ENCODE measurements at places on chromosomes 7 and 10. TPM values are rescaled to one million over a fixed set of nuclear protein-coding genes. Genes with fewer than 3 reads are reported as not detected.

ZNF425 gene
- 0.97 TPM for total RNA-seq

HHEX gene
- 46.3 TPM for total RNA-seq

SMNDC1 gene
- total RNA-seq, result 15.3 TPM

ITPRID1 gene
- total RNA-seq, result not detected

DPYSL4 gene
- 0.38 TPM for total RNA-seq

HELLS gene
- total RNA-seq, result 84.6 TPM

DNA sequence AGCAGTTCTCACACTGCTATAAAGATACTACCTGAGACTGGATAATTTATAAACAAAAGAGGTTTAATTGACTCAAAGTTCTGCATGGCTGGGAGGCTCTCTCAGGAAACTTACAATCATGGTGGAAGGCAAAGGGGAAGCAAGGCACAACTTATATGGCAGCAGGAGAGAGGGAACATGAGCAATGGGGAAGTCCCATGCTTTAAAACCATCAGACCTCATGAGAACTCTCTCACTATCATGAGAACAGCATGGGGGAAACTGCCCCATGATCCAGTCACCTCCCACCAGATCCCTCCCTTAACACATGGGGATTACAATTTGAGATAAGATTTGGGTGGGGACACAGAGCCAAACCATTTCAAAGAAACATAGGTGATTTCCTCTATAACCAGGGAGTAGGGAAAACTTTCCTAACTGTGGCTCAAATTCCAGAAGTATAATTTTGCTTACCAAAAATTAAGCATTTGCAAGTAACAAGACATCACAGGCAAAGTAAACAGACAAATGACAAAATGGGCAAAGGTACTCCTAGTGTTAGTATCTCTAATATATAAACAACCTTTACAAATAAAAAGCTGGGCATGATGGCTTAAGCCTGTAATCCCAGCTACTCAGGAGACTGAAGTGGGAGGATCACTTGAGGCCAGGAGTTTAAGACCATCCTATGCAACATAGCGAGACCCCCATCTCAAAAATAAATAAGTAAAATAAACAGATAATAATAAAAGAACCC is 88.0 kb downstream of the KBTBD2 start:
- H3K4me3 ChIP-seq, result no peak overlapping the region
- H3K27me3 ChIP-seq, result no peaks in the 10 kb centered on the region
- no peaks in the 10 kb centered on the region for H3K4me1 ChIP-seq
- DNase-seq, result no peak

GRCh38 chr7:37153376-37153775 is 295.3 kb downstream of the ELMO1 start:
- H3K4me3 ChIP-seq, result no peak overlapping the region
- no peaks in the 10 kb centered on the region for H3K27me3 ChIP-seq
- no peaks in the 10 kb centered on the region for H3K36me3 ChIP-seq

DNA sequence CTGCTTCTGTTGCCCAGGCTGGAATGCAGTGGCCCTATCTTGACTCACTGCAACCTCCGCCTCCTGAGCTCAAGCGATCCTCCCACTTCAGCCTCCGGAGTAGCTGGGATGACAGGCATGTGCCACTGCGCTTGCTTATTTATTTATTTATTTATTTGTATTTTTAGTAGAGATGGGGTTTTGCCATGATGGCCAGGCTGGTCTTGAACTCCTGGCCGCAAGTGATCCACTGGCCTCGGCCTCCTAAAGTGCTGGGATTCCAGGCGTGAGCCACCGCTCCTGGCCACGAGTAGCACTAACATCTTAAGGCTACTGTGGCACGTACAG is 70.9 kb downstream of the CARD11 start:
- no peak overlapping the region for H3K27ac ChIP-seq
- H3K36me3 ChIP-seq, result no peaks in the 10 kb centered on the region
- no peak overlapping the region for H3K4me3 ChIP-seq
- no peaks in the 10 kb centered on the region for H3K4me1 ChIP-seq

DNA sequence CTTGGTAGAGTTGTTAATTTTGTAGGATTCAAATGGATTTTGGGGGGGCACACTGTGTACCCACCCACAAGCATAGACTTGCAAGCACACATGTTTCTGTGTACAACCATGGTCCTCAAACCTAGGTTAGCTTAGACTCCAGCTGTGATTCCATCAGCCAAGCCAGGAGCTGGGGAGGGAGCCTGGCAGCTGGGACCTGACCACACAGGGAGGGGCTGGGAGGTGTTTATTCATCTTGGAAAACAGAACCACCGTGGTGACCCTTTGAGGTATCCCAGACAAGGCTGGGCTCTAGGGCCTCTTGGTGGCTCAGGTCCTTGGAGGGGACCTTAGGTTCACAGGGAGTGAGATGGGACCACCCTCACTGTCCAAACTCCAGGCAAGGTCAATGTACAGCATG is 410.3 kb downstream of the NEBL start:
- H3K4me3 ChIP-seq, result no peak overlapping the region
- no peaks in the 10 kb centered on the region for H3K36me3 ChIP-seq
- H3K27me3 ChIP-seq, result no peaks in the 10 kb centered on the region
- no peaks in the 10 kb centered on the region for H3K4me1 ChIP-seq
- H3K27ac ChIP-seq, result no peak overlapping the region

GRCh38 chr7:108244110-108244509 is 113.9 kb upstream of the LAMB4 start:
- H3K27me3 ChIP-seq, result no peaks in the 10 kb centered on the region
- peaks cover 34% of the 10 kb centered on the region for H3K4me1 ChIP-seq
- H3K4me3 ChIP-seq, result no peak overlapping the region
- no peak overlapping the region for H3K27ac ChIP-seq
- H3K36me3 ChIP-seq, result no peaks in the 10 kb centered on the region
- no peak for DNase-seq

DNA sequence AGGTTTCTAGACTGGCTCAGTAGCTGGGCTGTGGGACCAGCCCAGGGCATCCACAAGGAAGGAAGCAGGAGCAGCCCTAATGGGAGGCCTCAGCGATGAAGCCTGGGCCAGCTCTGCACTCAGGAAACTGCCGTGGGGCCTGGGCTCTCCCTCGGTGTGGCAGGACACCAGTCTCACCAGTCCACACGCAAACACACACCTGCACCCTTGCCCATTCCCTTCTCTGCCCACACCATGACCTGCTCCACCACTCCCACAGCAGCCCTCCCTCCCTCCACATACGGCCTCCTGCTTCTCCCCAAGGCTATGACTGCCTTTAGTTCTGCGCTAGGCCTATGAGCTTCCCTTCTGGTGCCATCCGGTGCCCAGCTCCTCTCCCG is 7.1 kb downstream of the FGF8 start:
- H3K27me3 ChIP-seq, result peaks cover 81% of the 10 kb centered on the region

DNA sequence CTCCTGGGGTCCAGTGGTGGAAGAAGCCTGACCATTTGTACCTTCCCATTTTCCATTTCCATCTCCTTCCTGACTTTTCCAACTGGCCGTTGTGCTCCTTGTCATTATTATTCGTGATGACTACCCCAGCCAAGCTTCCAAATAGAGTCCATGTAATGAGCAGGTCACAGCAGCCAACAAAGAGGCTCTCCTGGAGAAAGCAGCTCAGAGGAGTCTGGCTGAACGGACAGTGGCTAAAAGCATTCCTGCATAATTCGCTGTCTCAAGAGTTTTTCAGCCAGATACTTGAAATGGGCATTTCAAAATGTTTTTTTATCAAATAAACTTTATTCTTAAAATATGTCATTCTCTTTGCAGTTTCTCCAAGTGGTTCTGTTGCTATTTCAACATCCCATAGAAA is 458.6 kb downstream of the INHBA start:
- no peak overlapping the region for H3K27ac ChIP-seq
- no peaks in the 10 kb centered on the region for H3K4me1 ChIP-seq
- no peak for DNase-seq

GRCh38 chr7:37577412-37577811 is 106.2 kb upstream of the GPR141 start:
- no peaks in the 10 kb centered on the region for H3K4me1 ChIP-seq
- H3K27ac ChIP-seq, result no peak overlapping the region
- H3K27me3 ChIP-seq, result no peaks in the 10 kb centered on the region
- no peaks in the 10 kb centered on the region for H3K36me3 ChIP-seq
- no peak for DNase-seq
- no peak overlapping the region for H3K4me3 ChIP-seq

GRCh38 chr10:97974100-97974499 is 56.3 kb downstream of the CRTAC1 start:
- no peak overlapping the region for H3K4me3 ChIP-seq
- 0 out of 2 replicates have a peak, but pooled peaks cover 6% of the 10 kb centered on the region for H3K4me1 ChIP-seq
- H3K36me3 ChIP-seq, result no peaks in the 10 kb centered on the region
- no peak overlapping the region for H3K27ac ChIP-seq

DNA sequence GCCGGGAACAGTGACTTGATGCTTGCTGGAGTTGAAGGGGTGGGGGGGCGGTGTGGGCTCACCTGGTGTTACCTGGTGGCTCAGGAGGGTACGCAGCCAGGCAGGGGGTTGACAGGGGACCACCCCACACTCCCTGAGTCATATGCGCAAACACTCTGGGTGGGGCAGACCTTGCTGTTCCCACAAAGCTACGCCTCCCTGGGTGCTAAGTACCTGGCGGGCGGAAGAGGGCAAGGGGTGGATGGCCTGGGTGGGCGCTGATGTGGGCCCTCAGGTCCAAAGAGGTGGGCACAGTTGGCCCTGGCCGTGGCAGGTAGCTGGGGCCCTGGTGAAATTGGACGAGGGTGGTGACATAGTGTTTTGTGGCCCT is 13.9 kb downstream of the STX1A start:
- H3K27me3 ChIP-seq, result no peaks in the 10 kb centered on the region
- H3K27ac ChIP-seq, result no peak overlapping the region
- peaks cover 7% of the 10 kb centered on the region for H3K36me3 ChIP-seq

- no peak overlapping the region for H3K4me3 ChIP-seq
- no peak overlapping the region for H3K27ac ChIP-seq
- H3K4me1 ChIP-seq, result no peaks in the 10 kb centered on the region
- no peaks in the 10 kb centered on the region for H3K36me3 ChIP-seq
- H3K27me3 ChIP-seq, result no peaks in the 10 kb centered on the region
- DNase-seq, result no peak
Observed at GRCh38 chr7:36523371-36524101, 133.9 kb downstream of the ANLN start.

DNA sequence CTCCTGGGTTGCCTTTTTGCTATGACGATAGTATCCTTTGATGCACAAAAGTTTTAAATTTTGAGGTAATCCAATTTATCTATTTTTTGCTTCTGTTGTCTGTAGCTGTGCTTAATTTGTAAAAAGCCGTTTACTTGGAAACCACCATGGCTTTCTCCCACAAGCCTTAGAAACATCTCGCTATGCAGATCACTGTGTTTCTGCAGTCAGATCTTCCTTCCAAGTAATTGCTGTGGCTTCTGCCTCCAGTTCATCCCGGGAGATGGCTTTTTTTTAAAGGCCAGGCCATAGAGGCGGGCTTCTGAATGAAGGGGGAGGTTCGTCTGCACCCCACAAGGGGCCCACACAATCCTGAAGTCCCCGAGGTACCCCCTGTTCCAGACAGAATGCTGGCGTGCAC is 48.3 kb upstream of the OCM2 start:
- H3K27me3 ChIP-seq, result peaks cover 8% of the 10 kb centered on the region
- H3K36me3 ChIP-seq, result no peaks in the 10 kb centered on the region
- DNase-seq, result no peak
- H3K4me1 ChIP-seq, result peaks cover 6% of the 10 kb centered on the region

DNA sequence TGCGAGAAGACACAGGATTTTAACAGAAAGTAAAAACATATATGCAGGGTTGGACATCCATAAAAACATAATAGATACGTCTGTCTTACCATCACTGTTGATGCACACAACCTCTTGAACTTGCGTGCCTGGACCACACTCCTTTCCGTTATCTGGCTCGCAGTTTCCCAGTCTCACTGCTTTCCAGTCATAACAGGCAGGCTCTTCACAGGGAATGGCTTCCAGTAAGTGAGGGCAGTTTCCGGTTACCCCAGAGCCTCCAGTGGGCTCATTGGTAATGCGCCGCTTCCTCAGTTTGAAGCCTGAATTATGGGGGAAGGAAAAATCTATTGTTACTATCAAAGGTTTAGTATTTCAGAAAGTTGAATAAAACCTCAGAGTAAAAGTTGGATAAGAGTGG is 290.7 kb downstream of the THSD7A start:
- H3K4me1 ChIP-seq, result no peaks in the 10 kb centered on the region
- no peak for DNase-seq
- H3K4me3 ChIP-seq, result no peak overlapping the region
- H3K27ac ChIP-seq, result no peak overlapping the region
- no peaks in the 10 kb centered on the region for H3K36me3 ChIP-seq

Measured in HepG2 (cell line).